ENCODE measurements at places on chromosomes 12 and 14.
A peak's percentile ranks its signal among the peaks of the same experiment; 100 is the strongest.

- no peak for DNase-seq
Measured at GRCh38 chr14:31080484-31080883, 54.3 kb upstream of the STRN3 start.

- no peak for DNase-seq
Measured at GRCh38 chr14:73748858-73749357, 34.7 kb upstream of the PNMA1 start.

GRCh38 chr12:93115646-93116045 lies 186.6 kb upstream of the EEA1 start:
- DNase-seq, result no peak

- no peak for DNase-seq
Measured at GRCh38 chr12:44002607-44003006, 166.7 kb downstream of the TMEM117 start.

- no peak for DNase-seq
Measured at GRCh38 chr14:65860956-65861611, 448.6 kb downstream of the FUT8 start.

DNA sequence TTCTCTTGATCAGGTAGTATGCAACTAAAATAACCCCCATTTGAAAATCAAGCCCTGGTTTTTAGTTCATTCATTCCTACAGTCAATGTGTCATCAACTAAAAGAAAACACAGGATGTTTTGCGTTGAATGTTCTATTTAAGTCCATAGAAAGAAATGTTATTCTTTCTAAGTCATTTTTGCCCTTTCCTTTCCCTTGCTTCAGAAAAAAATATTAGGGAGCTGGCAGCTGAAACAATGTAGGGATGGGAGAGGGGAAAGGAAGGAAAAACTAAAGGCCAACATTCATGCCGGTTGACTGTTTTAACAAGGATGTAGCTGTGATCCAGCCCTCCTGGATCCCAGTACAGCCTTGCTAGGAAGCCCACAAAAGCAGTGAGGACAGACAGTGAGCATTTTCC lies 155.1 kb downstream of the BTG1 start:
- DNase-seq, result no peak

DNA sequence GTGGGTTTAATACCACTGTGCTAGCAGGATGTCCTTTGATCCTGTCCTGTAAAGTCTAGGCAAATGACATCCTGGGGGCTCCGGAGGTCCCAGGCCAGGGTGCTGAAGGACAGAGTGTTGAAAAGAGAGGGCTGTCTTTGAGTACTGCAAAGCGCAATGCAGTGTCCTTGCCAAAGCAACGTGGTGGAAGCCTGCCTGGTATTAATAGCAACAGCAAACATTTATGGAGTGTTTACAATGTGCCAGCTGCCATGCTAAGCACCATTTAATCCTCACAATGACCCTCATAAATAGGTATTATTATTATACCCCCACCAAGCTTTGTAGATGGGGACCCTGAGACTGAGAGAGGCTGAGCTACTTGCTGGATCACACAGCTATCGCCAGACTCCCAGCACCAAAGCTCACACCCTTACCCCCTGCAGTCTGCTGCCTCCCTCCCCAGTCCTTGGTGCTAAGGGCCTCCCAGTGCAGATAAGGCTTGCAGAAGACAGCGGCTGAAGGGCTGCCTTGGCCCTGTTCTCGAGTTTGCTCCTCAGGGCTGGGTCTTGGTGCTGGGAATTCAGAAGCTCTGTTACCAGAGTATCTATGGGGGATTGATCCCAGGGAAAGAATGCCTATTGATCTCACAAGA lies 427.7 kb downstream of the FUT8 start:
- peak; percentile 24 for DNase-seq

GRCh38 chr12:58711974-58712373 lies 208.3 kb downstream of the LRIG3 start:
- DNase-seq, result no peak

DNA sequence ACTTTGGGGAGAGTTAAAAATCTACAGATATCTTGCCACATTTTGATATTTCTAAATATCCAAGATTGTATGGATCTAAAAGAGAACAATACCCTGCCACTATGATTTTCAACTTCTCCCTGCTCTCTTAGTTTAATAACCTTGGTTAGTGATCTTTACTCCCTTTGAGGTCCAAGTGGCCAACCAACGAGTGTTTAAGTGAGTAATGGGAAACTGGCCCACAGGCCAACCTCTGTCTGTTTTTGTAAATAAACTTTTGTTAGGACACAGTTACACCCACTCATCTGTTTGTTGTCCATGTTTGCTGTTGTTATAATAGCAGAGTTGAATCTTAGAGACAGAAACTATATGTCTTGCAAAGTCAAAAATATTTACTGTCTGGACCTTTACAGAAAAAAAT lies 30.9 kb upstream of the NKX2-1 start:
- no peak for DNase-seq

DNA sequence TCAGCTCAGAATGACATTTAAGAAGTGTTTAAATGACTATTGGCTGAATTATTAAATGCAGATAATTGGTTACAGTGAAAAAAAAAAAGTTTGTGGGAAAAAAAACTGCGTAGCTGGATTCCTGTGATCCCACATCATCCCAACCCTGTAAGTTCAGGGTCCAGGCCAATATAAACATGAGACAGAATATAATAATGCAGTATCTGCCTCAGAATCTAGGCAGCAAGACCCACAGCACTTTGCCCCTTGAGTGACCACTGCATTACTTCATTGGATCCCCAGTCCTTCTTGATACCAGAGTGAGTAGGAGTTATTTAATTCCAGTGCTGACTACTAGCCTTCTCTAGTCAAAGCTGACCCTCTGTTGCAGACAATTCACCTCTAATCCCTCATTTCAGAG lies 272.6 kb downstream of the CCER1 start:
- DNase-seq, result no peak

DNA sequence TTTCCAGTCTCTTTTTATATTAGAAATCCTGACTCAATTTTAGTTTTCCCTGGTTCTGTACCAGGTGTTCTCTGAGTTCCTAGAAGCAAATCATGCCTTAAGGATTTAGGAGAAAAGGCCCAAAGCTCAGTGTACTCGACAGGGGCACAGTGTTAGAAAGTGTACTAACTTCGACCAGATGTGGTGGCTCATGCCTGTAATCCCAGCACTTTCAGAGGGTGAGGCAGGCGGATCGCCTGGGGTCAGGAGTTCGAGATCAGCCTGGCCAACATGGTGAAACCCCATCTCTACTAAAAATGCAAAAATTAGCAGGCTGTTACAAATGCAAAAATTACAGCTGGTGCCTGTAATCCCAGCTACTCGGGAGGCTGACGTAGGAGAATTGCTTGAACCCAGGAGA lies 12.0 kb downstream of the VEZT start:
- no peak for DNase-seq

- no peak for DNase-seq
Measured at GRCh38 chr14:39228509-39229221, 5.0 kb upstream of the MIA2 start.

DNA sequence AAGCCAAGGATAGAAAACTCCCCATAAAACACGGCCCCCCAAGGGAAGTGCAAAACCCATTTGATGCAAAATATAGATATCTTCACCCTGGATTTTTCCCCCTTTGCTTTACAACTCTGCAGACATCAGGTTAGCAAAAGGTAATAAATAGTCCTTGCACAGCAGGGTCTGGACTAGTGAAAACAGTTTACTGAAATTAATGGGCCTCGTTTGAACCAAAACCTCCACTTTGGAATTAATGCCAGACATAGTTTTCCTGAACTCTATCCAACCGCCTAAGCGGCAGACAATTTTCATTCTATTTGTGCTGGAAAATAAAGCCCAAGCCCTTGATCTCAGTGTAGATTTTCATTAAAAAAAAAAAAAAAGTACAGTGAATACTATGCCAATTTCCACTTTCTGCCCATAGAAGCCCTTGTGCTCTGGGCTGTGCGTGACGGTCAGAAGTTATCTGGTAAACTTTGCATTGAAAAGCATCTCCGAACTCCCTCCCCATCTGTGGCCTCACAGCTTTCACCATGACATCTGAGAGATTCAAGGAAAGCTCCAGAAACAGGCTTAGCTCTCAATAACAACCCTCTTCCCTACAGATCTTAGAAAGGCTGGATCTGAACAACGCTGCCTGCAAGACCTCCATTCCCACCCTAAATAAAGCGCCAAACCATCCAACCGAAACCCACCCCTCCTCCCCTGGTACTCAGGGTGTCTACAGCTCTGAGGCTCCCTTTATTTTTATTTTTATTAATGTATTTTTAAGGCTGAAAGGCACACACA lies 11.0 kb upstream of the IRF2BPL start:
- no peak for DNase-seq

DNA sequence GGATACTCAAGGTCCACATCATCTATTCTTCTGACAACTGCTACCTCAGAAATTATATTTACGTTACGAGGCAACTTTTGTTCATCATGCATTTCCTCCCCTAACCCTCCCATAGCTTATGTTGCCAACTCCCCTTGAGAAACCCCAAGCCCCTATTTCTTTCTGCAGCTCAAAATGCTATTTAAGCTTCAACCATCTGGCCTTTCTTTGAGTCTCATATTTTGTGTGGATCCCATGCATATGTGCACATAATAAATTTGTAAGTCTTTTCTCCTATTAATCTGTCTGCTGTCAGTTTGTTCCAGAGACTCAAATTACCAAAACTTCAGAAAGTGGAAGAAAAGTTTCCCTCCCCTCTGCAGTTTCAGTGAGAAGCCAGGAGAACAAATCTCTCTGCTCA lies 444.1 kb downstream of the TRHDE start:
- no peak for DNase-seq

DNA sequence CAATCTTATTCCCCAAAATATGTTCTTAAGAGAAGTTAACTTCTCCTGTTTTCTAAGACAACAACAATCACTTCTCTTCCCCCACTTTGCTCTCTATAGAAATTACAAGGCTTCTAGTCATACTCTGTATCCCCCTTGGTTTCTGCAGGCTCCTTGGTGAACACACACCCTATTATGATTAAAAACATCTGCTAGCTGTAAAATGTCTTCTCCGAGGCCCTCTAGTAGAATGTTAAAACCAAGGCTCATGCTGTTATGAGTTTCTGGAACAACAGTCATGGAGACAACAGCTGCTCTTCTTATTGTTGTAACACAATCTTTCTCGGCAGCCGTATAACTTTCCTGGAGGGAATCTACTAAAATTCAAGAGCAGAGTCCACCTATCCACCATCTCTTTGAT lies 397.5 kb upstream of the CCDC196 start:
- no peak for DNase-seq

DNA sequence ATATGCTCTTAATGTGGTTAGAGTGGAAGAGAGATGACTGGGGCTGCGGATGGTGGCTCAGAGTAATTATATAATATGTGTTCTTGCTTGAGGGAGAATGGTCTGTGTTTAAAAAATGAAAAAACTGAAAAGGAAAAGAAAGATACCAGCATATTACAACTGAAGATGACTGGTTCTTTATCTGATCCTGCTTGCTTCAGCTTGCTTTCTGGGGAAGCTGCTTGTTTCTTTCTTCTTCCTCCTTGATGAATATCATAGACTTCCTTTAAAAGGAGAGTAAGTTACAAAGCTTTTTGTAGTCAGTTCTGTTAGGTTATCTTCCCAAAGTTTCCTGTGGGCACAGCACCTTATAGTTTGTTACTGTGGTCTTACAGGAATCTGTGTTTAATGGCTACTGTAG lies 210.9 kb downstream of the ERC1 start:
- DNase-seq, result no peak

- no peak for DNase-seq
Measured at GRCh38 chr12:108252523-108252922, 86.6 kb downstream of the CMKLR1 start.

- no peak for DNase-seq
Measured at GRCh38 chr14:69796797-69797500, at the start of gene SLC10A1. Gene SLC10A1 (minus strand): TSS chr14:69797241. CDS start chr14:69797155, 86 bp downstream.

DNA sequence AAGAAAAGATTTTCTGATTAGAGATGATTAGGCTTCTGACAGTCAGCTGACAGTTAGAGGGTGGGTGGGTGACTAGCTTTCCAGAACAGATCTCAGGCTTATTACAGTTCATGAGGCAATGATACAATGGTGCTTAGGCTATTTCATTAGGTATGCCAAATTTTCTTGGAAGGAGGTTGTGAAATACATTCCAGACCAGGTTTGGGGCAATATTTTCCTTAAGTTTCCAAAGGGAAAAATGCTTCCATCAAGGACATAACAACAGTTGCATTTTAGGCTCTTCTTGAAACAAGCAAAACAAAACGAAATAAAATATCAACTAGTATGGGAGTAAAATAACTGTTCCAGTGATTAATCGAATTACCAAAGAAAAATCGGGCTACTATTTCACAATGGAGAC lies 59.3 kb upstream of the CNTN1 start:
- no peak for DNase-seq

DNA sequence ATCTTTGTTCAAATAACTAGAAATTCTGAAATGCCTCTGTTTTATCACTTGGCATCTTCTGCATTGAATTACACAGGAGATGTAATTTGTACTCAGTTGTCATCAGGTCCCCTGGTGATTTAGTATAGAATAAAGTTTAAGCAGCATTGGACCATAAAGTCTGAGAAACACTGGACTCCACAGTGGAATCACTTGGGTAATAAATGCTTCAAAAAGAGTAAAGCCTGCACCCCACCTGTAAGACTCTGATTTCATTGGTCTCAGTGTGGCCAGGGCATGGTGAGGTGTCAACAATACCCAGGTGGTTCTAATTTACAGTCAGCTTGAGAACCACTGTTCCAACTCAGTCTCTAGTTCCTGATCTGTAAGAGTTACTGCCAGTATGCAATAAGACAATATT lies 148.9 kb downstream of the ITPR2 start:
- DNase-seq, result no peak

GRCh38 chr14:68153275-68153674 lies 333.7 kb downstream of the RAD51B start:
- no peak for DNase-seq

DNA sequence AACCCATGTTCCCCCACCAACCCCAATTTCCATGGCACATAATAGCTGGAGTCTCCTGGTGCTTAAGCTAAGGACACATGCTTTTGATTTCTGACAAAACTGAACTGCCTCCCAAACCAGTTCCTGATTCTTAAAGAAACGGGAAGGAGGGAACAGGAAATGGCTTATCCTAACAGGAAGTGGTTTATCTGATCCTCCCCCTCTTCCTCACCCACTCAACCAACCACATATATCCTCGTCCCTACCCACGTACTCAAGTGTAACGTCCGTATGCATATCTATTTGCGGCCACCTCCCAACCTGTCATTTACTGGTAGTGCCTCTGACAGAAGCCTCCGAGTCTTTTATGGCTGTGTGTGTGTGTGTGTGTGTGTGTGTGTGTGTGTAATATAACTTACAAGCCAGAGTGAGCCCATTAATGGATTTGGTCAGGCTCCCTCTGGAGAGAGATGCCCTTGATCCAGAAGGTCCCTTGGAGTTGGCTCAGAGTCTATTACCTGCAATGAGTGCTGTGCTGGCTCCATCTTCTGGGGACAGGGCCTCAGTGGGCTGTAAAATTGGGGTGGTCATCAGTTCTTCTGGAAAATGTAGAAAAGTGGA lies 7.7 kb downstream of the DAZAP2 start:
- DNase-seq, result no peak

DNA sequence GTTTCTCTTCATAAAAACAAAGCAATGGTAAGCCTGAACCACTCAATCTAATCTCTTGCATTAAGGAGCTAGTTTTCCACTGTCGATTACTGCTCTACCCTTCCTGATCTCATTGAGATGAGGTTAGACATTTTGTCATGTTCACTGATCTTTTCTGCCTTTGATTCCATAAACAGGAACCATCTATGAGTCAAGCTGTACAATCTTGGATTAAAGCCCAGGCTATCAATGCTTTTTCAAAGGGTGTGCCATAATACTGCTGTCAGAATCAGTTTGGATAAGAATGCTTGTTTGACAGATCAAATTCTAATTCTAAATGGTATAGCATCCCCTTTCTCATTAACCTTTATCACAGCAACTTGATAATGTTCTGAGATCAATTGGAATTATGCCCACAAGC lies 16.1 kb downstream of the GRIP1 start:
- DNase-seq, result no peak

- DNase-seq, result no peak
Measured at GRCh38 chr12:131131077-131131807, 177.5 kb downstream of the ADGRD1 start.
